Choroid plexus epithelial cell (primary cell): ENCODE measurements at places on chromosomes 7 and 10.

DNA sequence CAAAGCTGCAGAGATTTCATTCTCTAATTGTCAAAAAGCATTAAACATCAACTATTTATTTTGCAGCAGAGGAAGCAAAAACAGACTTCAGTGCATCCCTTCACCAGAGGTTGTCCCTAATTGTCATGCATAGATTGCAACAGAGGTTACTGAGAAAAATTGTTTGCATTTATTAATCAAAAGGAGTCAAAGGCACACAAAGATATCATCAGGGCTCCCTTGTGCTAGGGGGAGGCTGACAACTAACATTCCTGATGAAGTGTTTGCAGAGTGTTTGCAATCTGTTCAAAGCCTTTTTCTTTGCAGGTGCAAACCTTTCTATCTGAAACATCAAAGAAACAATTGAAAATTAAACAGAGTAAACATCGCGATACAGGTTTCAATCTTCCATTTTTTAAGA lies 227.5 kb downstream of the TEX36 start:
- no peak for DNase-seq

DNA sequence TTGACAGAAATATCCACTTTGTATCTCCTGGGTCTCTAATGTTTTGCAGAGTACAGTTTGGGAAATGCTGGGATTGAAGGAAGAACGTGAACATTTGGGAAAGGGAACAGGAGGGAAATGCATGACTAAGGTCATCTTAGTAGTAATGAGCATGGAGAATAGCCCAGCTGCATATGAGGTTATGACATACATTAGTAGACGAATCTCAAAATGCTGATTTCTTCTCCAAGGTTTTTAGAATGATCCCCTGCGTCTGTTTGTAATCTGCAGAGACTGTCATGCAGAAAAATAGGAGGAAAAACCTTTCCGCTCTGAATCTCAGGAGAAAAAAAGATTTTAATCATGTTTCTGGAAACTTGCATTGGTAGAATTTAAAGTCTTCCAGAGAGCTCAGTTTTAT lies 133.6 kb downstream of the PPP1R9A start:
- DNase-seq, result no peak

- DNase-seq, result peak; percentile 93
Measured at GRCh38 chr10:114306116-114306973, 67.3 kb downstream of the VWA2 start.

GRCh38 chr7:117202511-117202910 lies 120.3 kb downstream of the WNT2 start:
- no peak for DNase-seq

DNA sequence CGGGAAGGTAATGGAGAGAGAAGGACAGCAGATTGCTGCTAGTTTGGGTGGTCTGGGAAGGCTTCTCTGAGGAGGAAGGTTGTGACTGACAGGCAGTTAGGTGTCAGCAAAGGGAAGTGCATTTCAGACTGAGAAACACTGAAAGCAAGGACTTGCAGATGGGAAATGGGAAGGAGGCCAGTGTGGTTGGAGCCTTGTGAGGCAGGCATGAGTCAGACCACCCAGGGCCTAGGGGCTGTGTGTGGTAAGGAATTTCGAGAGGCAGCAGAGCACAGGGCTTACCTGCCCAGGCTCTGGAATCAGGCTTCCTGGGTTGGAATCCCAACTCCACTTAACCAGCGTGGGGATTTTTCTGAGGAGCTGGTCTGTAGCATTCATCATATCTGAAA lies 53.5 kb downstream of the NRF1 start:
- peak; percentile 98 for DNase-seq

DNA sequence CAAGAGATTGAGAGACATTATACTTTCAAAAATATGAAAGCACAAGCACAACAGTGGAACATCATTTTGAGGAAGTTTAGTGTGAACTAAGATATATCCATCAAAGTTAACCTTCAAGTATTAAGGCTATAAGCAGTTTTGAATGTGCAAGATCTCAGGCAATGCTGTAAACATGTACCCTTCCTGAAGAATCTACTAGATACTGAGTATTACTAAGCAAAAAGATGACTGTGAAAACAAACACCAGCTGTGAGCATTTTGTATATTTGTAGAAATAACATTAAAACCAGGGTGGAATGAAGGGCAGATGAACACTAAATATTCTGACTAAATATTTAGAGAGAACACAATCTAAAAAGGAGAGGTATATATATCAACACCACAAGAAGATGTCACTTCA lies 41.3 kb upstream of the ADRA2A start:
- DNase-seq, result peak; percentile 56

DNA sequence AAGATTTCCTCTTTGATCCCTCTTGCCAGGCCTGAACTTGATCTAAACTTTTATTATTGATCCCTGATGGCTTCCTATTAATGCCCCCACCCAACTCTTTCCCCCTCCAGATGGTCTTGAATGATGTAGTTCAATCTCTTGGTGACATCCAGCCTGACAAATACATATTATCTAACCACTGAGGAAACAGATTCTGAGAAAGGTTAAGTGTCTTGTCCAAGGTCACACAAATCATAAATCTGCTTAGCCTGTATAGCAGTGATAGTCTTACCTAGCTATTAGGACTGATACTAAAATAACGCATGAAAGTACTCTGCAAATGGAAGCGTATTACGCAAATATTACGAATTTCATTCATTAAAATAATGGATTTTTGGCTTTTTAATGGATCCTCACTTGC lies 22.7 kb downstream of the STEAP1B start:
- DNase-seq, result no peak

DNA sequence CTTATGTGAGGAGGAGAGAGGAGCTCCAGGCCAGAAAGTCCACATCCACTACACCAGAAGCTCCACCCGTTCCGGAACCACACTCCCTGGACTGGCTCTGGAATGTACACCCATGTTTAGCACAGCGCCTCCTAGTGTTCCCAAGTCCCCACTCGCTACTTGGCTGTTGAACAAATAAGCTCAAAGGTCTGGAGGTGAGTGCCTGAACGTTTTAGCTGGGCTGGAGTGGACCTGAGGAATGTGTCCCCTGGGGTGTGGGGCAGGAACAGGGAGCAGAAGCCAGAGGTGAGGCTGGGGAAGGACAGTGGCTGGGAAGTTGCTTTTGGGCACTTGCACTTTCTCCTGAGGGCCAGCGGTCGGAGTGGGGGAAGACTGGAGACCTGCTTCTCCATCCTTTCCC lies 164.1 kb upstream of the CDCA7L start:
- peak; percentile 72 for DNase-seq

GRCh38 chr7:25496476-25497368 lies 268.4 kb upstream of the NPVF start:
- no peak for DNase-seq
